ENCODE measurements at places on chromosomes 2 and 18.

- DNase-seq, result peak; percentile 83
Measured at GRCh38 chr2:54457323-54458023, 1.3 kb downstream of the SPTBN1 start.

GRCh38 chr2:2014251-2014771 is 270.0 kb upstream of the PXDN start:
- DNase-seq, result peak; percentile 58

- peak; percentile 61 for DNase-seq
Measured at GRCh38 chr2:185475914-185476313, 262.7 kb upstream of the FSIP2 start.

DNA sequence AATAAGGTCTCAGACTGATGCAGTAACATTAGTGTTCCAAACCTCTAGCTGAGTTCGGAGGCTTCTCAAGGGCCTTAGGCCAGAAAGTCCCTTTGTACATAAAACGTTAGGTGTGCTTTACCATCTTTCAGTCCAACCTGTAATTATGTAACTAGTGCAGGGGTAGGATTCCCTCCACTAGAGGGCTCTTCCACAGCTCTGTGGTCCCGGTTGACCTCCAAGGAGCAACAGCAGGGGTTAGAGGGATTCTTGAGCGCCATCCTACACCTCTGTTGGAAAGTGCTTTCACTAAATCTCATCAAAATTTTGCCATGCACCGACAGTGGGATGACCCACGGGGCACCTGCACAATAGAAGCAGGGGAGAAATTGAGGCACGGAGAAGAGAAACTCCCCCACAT is 155.8 kb upstream of the LRP1B start:
- DNase-seq, result no peak

- DNase-seq, result no peak
Measured at GRCh38 chr2:217527590-217528202, 475.1 kb downstream of the TNS1 start.

GRCh38 chr2:26164231-26164630 is 8.7 kb upstream of the GAREM2 start:
- DNase-seq, result no peak

All from retina (tissue), 1 donor.